Activated naive CD4-positive, alpha-beta T cell treated with anti-CD3 and anti-CD28 coated beads, Interleukin-2, amount 50 U/mL, for 16 hours (primary cell): ENCODE measurements at places on chromosomes 2 and 18.

DNA sequence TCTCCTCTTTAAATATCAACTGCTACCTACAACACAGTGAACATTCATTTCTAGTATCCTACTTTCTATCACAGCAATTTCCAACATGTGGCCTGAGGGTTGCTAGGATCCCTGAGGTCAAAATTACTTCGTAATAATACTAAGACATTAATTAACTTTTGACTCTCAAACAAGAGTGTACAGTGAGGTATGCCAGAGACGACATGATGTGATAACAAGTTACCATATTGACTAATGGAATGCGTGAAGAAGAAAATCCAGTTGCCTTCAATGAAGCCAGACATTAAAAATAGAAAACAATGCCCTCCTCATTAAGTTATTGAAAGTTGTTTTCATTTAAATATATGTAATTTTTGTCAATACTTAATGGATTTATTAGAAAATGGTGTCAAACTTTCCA, 13.1 kb downstream of the ORC2 start:
- DNase-seq: no peak

DNA sequence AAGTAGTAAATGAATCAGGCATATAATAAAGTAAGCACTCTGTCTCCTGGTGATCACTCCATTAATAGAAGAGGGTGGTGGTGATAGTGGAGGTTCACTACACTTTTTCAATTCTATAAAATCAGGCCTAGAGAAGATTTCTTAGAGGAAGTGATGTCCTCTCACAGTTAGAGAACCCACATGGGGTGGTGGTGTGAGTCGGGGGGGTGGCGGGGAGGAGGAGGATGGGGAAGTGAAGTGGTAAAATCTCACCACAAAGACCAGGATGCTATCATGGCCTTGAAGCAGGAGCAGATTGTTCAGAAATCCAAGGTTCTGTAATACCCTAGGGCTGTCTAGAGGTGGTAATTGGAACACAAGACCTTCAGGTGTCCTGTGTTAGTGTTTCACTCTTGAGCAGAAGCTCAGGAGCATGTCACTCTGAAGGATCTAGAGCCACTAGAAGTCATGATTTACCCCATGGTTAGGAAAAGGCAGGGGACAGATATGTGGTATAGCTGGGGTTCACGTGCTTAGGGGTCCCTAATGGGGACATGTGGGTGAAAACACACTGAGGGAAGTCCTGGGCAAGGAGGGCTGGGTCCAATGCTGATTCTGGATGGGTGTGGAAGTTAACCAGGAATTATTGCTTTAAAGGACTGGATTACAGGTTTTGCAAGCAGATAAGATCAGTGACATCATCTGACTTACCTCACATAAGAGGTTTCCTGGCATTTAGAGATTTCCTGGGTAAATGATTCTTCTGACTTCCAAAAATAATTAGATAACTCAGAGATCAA, 31.0 kb downstream of the RNF125 start:
- DNase-seq: peak; percentile 12

DNA sequence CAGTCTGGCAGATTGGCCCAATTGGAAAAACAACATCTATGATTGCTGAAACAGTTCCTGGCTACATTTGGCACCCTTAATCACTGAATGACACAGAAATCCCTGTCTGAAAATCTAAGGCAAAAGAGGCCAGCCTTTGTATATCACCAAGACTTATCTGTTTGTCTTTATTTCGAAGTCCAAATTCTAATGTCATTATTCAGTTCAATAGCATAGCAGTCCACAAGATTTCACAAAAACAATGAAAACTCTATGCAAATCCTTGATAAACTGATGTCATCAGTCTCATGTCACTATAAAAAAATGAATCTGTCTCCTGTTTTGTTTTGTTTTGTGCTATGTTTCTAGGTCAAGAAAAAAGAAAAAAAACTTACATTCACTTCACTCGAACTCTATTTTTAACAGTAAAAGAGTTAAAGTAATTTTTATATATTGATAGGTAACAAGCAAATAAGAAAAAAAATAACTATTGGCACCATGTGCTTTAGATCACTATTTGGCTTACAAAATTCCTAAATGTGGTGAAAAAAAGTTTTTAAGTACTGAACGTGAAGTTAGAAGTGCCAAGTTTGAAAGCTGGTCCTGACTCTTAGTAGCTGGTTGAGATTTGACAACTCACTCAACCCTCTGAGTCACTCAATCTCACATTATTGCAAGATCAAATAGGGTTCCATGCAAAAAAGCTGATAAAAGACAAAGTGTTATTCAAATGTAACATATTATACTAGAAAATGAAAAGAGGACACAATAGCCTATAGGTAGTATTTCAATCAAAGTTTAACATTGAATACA, 359.3 kb downstream of the IRS1 start:
- no peak for DNase-seq

GRCh38 chr18:75290737-75291358, 80.3 kb downstream of the TSHZ1 start:
- DNase-seq: no peak

DNA sequence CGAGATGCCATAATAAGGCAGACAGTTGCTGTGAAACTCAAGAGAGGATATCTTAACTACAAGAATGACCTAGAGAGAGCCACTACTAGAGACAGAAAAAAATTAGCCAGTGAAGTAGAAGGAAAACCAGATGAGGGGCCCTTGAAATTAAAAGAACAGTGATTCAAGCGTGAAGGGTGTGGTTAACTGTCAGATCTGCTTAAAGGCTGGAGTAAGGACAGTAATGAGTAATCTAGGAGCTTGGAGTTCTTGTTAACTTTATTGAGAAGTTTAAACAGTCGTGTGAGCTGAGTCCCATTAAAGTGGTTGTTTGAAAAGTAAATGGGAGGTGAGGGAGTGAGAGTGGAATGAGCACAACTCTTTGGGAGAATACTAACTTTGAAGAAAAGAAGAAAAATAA, 21.3 kb downstream of the PIGN start:
- no peak for DNase-seq

- no peak for DNase-seq
These were observed 65.1 kb upstream of the COL3A1 start for GRCh38 chr2:188909036-188909435.

DNA sequence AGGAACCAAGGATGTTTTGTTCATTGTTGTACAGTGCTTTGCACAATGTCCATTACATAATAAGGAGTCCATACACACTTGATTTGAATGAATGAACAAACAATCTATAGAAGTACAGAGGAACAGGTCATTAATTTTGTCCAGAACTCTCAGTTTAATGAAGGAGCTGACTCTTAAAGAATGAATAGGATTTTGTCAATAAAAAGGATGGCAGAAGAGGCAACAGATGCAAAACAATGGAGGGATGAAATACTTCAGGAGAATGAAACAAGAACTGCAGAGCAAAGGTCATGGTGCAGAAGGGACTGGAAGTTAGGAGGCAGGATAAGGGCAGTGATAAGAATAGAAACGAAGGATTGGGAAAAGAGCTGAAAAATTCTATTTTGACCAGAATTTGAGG, 28.7 kb upstream of the COL5A2 start:
- DNase-seq: no peak

DNA sequence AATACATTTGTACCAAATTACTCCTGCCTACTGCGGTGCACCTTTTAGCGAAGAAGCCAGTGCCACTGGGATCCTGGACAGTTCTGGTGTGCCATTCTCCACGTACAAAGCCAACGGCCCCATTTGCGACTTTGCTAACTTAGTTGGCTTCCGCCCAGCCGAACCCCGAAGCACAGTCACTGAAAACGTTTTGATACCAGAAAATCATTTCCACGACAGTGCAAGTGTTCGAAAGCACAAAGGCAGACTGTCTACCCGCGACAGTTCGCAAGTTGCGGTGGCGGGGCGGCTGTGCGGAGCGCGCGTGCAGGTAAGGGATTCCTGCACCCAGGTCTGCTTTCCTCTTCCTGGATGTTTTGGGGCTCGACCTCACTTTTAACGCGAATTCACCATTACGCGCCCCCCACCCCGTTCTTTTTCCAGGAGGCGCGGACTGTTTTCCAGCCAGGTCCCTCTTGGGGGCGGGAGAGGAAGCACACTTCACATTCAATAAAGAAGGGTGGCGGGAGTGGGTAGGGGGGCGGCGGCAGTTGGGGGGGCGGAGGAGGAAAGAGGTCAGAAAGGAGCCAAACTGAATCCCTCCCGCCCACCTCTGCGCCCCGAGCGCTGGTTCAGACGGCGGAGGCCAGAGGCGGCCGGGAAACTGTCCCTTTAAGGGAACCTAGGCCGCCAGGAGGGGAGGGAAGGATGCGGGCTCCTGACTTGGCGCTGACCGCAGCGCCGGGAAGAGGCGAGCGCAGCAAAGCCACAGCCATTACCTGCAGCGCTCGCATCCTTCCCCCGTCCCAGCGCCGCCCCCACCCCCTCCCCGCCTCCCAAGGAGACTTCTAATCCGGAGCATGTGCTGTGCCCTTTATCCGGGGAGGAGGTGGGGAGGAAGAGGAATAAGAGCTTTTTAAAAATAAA, 107.4 kb upstream of the KCTD1 start:
- no peak for DNase-seq

- DNase-seq: no peak
These were observed 56.0 kb downstream of the HDAC4 start for GRCh38 chr2:239344857-239345216.

GRCh38 chr2:99863903-99864270, 278.5 kb downstream of the AFF3 start:
- DNase-seq: no peak

DNA sequence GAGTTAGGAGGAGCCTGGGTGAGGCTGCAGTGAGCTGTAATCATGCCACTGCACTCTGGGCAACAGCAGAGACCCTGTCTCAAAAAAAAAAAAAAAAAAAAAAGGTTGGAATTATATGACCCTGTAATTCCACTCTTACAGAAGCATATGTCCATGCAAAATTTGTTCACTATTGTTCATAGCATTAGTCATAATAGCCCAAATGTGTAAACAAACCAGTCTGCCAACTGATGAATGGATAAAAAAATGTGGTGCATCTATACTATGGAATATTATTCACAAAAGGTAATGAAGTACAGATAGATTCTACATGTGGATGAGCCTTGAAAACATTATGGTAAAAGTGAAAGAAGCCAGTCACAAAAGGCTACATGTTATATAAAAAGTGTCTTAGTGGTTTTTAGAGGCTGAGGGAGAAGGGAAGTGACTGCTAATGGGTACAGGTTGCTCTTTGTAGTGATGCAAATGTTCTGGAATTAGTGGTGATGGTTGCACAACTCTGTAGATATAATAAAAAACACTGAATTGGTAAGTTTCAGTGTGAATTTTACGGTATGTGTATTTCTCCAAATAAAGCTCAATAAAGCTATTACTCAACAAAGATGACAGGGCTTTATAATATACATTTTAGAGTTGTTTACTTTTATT, 9.4 kb downstream of the COA5 start:
- no peak for DNase-seq

- DNase-seq: no peak
These were observed 86.5 kb downstream of the ICOS start for GRCh38 chr2:204023088-204023487.

DNA sequence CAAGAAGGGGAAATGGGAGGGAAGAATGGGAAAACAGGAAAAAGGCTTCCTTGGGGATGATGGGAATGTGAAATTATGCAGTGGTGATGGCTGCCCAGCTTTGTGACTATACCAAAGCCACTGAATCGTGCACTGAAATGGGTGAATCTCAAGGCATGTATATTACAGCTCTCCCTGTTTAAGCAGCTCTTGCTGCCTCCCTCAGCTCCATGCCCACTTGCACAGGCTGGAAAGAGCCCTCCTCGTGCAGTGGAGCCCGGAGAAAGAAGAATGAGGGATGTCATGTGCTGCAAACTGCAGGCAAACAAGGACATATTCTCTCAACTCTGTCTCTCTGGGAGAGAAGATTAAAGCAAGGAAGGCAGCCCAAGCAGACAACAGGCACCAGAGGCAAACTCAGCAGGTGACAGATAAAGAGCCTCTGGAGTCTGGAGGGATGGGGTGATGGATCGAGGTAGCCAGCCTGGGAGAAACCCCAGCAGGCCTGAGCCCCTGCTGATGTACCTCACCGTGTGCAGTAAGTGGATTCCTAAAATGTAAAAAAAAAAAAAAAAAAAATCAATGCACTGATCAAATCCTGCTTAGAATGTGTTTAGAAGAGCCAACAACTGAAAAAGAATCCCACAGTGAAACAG, 62.4 kb upstream of the SLC66A3 start:
- no peak for DNase-seq
